ENCODE measurements at places on chromosomes 2 and 18.

GRCh38 chr2:171244970-171245782, 84.5 kb upstream of the TLK1 start:
- no peak for DNase-seq

DNA sequence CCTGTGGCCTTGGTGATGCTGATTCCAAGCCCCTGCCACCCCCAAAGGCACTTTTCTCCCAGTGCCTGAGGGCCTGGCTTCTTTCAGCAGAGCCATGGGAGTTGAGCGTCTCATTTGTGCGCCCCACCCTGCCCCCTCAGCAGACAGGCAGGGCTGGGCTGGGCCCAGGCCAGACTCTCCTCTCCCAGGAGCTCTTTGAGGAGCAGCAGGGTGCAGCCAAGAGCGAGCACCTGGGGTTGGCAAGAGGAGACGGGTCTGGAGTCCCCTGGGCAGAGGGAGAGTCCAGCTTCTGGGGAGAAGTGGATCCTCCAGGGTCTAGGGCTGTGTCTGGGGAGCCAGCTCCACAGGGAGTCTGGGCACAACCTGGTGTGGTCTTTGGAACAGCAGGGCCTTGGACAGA, 21.2 kb downstream of the NPPC start:
- DNase-seq: no peak

- peak; percentile 79 for DNase-seq
These were observed 28.1 kb upstream of the CAB39 start for GRCh38 chr2:230684270-230685168.

- peak; percentile 66 for DNase-seq
These were observed 44.3 kb downstream of the BARD1 start for GRCh38 chr2:214765180-214765579.

DNA sequence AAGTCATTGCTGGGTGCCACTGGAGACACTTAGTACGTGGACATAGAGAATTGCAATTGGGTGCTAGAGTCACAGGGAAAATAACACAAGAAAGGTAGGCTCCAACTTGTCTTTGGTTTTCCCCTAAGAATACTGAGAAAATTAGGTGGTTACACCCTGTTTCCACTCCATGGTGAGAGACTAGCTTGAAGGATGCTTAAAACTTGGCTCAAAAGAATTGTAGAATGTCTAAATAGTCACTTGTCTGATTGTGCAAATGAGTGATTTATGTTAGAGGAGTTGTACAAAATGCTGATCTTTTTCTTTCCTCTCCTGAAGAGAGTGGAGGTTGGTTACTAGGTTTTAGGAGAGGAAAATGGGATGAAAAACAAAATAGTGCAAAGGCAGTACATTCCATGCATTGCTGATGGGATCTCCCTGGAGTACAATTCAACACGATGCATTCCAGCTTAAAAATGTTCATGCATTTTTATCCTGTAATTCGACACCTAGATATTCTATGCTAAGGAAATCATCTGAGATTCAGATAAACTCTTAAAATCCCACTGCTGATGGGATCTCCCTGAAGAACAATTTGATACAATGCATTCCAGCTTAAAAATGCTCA, 2.2 kb upstream of the SERPINB12 start:
- DNase-seq: no peak

DNA sequence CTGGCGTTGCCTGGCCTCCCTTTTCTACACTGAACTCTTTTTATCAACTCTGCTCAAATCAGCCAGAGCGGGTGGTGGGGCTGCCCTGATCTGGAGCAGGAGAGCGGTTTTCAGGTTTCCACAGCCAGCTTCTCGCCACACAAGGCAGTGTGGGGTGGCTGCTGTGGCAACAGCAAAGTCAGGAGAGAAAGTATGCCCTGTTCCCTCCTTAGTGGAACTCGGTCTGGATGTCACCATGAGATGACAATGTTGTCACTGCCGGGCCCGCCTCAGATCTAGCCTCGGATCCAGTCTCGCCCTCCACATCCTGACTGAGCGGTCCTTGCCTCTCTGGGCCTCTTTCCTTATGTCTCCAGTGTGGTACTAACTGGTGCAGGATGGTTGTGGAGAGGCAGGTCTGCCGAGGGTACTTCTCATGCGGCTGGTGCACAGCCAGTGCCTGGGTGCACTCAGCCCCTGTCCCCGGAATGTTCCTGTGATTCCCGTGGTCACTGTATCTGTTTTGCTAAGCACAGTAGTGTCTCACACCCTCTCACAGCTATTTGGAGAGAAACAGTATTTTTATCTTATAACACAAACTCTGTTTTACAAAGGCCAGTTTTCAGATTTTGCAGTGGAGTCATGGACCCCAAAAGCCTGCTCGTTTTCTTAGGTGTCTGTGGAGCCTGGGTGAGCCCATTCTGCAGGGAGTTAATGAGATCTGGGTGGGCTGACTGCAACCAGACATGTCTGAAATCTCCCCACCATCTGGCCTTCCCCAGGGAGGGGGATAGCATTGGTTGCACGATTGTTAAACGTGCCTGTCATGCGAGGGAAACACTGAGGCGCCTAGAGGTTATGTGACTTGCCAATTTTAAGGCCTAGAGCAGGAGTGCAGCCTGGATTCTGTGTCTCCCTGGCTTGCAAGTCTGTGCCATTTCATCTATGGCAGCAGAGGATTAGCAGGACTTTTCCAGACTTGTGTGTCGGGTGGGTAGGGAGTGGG, 261.1 kb upstream of the AGAP1 start:
- DNase-seq: no peak

GRCh38 chr2:216855605-216856004, 4.3 kb downstream of the TNP1 start:
- DNase-seq: no peak

GRCh38 chr2:22153931-22154613, 1030.3 kb downstream of the TDRD15 start:
- no peak for DNase-seq

DNA sequence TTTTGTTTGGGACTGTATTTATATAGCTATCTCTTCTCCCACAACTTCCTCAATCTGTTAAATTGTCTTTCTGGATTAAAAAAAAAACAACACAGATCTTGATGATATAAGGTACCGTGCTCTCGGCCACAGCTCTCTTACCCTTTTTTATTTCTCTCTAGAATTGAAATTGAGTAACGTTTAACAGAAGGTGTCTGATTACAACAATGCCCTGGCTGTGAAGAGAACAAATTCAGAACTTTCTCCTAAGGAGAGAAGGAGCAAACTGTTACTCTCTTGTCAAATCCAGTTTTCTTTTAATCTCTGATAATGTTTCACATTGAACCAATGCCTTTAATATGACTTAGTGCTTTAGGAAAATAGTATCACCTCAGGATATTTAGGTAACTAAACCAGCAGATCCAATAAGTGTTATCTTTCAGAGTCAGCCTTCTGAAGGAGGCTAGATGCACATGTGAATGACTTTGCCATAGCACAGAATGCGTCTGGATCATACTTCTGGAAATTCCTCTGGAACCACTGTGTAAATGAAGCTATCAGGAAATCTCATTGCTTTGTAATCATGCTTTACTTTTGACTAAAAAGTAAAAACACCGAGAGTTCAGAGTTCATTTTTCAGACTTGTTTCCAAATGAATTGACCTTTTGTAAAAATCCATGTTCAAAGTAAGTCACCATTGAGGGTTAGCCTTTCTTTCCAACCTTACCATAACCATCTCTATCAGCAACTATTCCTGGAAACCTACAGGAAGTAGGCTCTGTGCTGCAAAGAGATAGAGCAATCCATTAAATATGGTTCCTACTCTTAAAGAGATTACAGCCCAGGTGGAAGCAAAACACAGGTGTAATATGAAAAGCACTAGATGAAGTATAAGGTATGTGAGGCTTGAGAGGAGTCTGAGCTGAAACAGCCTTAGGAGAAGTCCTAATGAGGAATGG, 147.0 kb upstream of the OSR1 start:
- no peak for DNase-seq

GRCh38 chr2:151908204-151908882, 80.1 kb upstream of the ARL5A start:
- no peak for DNase-seq

GRCh38 chr18:77905449-77906055, 655.9 kb downstream of the GALR1 start:
- no peak for DNase-seq

DNA sequence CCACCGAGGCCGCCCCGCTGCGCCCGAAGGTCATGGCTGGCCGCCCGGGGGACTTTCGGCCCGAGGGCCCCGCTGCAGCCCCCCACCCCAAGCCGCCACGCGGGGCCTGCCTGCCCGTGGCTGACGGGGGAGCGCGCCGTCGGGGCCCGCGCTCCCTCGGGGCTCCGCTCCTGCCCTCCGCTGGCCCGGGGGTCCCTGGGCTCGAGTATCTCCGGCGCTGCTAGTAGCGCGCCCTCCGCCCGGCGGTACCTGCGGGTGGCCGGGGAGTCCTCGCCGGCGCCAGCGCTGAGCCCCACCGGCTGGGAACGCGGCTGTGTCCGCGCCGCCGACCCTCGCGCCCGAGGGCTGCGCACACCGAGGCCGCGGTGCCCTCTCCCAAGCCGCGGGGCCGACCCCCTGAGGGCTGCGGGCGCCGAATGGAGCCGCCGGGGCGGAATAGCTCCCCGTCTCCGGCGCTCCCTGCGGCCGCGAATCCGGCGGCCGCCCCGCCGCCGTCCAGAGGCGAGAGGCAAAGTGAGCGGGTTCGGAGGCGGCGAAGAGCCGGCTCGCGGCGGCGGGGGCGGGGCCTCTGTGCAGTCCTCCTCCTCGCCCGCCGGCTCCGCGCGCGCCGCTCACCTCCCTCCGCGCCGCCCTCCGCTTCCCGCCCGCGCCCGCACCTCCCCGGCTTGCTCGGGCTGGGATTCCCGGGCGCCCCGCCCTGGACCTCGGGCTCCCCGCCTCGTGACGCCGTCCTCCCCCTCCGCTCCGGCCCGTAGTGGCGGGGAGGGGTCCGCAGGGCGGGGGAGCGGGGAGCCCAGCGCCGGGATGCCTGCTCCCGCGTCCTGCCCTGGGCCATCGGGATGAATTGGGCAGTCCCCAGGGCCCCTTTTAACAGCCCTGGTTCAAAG, at the start of gene KCNG3:
TSS of gene KCNG3 (minus strand) at position 515 of the 887 bp plus-strand sequence. CDS start at position 34, 481 bp downstream.
- no peak for DNase-seq

DNA sequence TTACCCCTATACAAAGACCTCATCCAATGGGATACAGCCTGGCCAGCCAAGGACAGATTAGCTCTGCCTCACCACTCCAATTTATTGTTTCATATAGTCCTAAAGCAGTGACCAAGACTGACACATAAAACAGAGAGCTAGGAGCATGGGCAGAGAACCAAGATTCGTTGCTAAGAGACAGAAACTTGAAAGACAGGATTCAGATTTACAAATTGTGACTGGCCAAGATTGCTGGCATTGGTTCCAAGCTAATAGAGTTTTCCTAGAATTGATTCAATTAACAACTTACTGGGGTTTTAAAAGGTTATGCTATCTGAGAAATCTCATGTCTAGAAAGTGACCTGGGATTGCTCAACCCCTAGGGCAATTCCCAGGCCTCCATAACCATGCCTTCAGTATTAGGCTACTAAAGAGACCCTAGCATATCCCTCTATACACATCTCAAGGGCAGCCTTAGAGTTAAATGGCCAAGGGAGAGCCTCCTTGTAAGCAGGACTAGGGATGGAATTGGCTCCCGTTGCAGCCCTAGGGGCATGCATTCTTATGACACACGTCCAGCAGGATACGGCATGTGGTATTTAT, 75.6 kb downstream of the ICOS start:
- no peak for DNase-seq

DNA sequence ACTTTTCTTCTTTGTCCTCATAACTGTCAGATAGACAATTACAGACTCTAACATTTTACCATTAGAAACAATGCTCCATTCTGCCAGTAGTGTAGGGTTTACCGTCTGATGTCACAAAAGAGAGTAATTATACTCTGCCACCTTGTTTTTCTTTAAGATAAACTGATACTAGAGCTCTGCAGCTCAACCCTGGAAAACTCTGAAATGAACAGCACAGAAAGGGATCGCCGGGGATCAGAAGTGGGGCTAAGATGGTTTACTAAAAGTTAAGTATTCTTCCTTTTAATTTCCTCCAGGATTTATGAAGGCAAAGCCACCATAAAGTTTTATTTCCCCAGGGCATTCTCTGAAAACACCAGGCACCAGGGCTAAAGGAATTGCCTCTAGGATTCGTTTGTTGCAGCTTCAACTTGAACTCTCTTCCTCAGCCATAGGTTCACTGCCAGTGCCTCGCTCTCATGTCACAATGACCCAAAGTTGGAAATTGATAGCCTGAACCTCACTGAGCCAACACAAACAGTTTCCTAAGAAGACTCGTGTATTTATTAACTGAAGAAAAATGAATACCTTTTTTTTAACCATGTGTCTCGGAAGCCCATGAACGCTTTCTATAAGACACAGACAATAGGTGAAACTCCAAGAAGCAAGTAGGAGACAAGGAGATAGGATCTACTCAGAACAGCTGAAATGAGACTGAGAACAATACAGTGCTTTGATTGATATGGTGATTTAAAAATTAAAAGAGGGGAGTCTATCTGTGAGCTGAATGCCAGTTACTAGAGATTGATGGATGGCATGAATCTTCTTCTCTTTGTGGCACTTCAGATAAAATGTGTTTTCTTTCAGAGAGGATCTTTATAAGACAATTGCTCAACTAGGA, 121.5 kb upstream of the SPATS2L start:
- DNase-seq: no peak

GRCh38 chr2:112185131-112185530, 46.9 kb downstream of the FBLN7 start:
- no peak for DNase-seq

GRCh38 chr2:54578648-54579045, 122.5 kb downstream of the SPTBN1 start:
- DNase-seq: no peak

DNA sequence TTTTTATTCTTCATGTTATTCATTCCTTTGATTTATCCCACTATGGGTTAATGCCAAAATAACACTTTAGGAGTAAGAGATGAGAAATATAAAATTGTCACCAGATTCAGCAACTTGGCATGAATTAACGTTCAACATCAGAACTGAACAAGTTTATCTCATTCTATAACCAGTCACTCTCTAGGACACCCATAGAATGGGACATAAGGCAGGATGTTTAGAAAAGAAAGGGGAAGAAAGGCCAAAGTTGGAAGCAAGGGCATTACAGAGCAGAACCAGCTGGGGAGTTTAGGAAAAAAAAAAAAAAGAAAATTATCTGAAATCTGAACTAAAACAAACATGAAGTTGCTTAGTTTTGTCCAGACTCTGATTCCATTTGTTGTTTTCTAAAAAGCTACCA, 211.0 kb downstream of the PMAIP1 start:
- DNase-seq: no peak

- DNase-seq: no peak
These were observed 53.1 kb upstream of the ZEB2 start for GRCh38 chr2:144572977-144573376.

DNA sequence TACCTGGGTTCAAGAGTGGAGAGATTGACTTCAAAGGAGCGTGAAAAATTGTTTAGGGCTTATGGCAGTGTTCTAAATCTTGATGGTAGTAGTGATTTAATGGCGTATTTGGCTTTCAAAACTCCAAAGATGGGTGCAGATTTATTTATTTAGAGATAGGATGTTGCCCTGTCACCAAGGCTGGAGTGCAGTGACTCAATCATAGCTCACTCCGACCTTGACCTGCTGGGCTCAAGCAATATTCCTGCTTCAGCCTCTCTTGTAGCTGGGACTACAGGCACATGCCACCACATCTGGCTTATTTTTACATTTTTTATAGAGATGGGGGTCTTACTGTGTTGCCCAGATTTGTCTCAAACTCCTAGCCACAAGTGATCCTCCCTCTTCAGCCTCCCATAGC, 52.5 kb downstream of the FAM117B start:
- DNase-seq: no peak
